Airway epithelial cell (primary cell): ENCODE measurements at places on chromosomes 1 and 21. TPM values are rescaled to one million over a fixed set of nuclear protein-coding genes. Genes with fewer than 3 reads are reported as not detected.

Gene AMIGO1
- total RNA-seq = 0.19 and 0.56 TPM in 2 replicates

Gene ABCB10
- total RNA-seq = 14.5 and 16.9 TPM in 2 replicates

Gene PEAR1
- 5.0 and 6.3 TPM in 2 replicates for total RNA-seq

Gene TMEM52
- total RNA-seq = 3.4 and 8.2 TPM in 2 replicates

Gene CHODL
- total RNA-seq = 0.14 and 0.28 TPM in 2 replicates

Gene LCA5L
- 0.42 and 0.51 TPM in 2 replicates for total RNA-seq

Gene INKA2
- total RNA-seq = 0.46 and 3.0 TPM in 2 replicates

Gene LINGO4
- total RNA-seq = not detected in 2 replicates
